Spinal cord (tissue), 10 donors: ENCODE measurements at places on chromosomes 13 and 19. TPM values are rescaled to one million over a fixed set of nuclear protein-coding genes. Genes with fewer than 3 reads are reported as not detected.

SMIM24 gene
- 2.8 TPM for polyA plus RNA-seq

FBL gene
- polyA plus RNA-seq, result 148 TPM

COQ8B gene
- polyA plus RNA-seq, result 47.9 TPM

DNA sequence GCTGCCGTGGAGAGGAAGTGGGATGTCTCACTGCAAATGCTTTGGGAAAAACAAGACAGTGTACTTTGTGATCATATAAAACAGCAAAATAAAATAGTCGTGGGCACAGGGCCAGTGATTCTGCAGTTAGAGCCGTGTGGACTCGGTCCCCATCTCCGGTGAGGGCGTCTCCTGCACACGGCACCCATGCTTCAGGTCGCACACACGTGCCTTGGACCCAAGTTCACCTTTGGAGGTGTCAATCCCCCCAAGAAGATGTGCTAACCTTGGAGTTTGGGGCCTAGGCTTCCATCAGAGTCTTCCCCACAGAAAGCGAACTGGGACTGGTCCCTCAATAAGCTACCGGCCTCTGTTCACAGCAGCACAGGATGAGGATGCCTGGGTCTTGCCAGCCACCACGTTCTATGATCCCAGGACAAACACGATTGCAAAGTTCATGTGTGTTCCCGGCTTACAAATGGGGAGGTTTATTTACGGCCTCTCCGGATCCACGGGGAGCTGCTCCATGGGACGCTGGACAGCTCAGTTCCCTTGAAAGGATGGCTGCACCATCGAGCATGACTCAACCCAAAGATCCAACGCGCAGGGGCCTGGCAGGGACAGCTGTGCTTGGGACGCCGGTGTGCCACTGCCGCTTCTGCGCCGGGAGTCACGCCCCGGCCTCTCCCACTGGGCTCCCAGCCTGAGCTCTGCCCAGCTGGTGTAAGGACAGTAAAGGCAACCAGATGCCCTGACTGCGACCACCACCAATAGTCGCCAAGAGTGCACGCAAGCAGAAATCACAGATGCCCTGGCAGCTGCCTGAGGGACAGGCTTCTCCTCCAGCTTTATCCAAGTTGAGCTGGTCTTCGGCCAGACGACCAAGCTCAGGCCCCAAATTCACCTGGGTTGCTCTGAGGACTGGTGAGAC is 8.6 kb downstream of the GAS6 start:
- DNase-seq, result no peak

GRCh38 chr19:38361633-38362075 is 12.7 kb upstream of the PSMD8 start:
- peak; percentile 85 for DNase-seq

GRCh38 chr13:95245071-95245470 is 56.2 kb downstream of the ABCC4 start:
- no peak for DNase-seq
